Renal cortex interstitium (tissue), 15 donors: ENCODE measurements at places on chromosomes 7 and 10. TPM values are rescaled to one million over a fixed set of nuclear protein-coding genes. Genes with fewer than 3 reads are reported as not detected.

The ASB10 gene
- not detected for polyA plus RNA-seq

The SPAM1 gene
- polyA plus RNA-seq, result not detected

The ITGA8 gene
- polyA plus RNA-seq, result 49.9 TPM

The SPACDR gene
- polyA plus RNA-seq, result 0.99 TPM

The HPSE2 gene
- 0.65 TPM for polyA plus RNA-seq

The EBLN1 gene
- not detected for polyA plus RNA-seq

The ACADSB gene
- 24.4 TPM for polyA plus RNA-seq

The OR9A2 gene
- not detected for polyA plus RNA-seq

The KCNK18 gene
- not detected for polyA plus RNA-seq

The ZNF273 gene
- polyA plus RNA-seq, result 9.6 TPM

The BAZ1B gene
- polyA plus RNA-seq, result 60.4 TPM

The IGFBP3 gene
- 71.9 TPM for polyA plus RNA-seq

The RTKN2 gene
- 13.9 TPM for polyA plus RNA-seq

The PNLIPRP1 gene
- 0.15 TPM for polyA plus RNA-seq

The AP3M1 gene
- 62.2 TPM for polyA plus RNA-seq

The CAMK2B gene
- polyA plus RNA-seq, result 3.7 TPM

The AS3MT gene
- 23.2 TPM for polyA plus RNA-seq

The TMEM106B gene
- 84.6 TPM for polyA plus RNA-seq

The FOXK1 gene
- polyA plus RNA-seq, result 19.5 TPM

The NPC1L1 gene
- 3.3 TPM for polyA plus RNA-seq

The VPS37D gene
- 16.3 TPM for polyA plus RNA-seq

The ATG9B gene
- 2.3 TPM for polyA plus RNA-seq

The UBN2 gene
- 13.7 TPM for polyA plus RNA-seq

The METTL2B gene
- 29.1 TPM for polyA plus RNA-seq

The OR2A12 gene
- 0.06 TPM for polyA plus RNA-seq

The PTEN gene
- polyA plus RNA-seq, result 63.7 TPM

The GPR85 gene
- polyA plus RNA-seq, result 0.70 TPM

The ICA1 gene
- polyA plus RNA-seq, result 50.7 TPM

The SPDYE11 gene
- 0.32 TPM for polyA plus RNA-seq

The ZNF467 gene
- 35.6 TPM for polyA plus RNA-seq
